Stomach (tissue), 19 donors: ENCODE measurements at places on chromosomes 16 and 17. TPM values are rescaled to one million over a fixed set of nuclear protein-coding genes. Genes with fewer than 3 reads are reported as not detected.

SOX9 gene
- 15.4 TPM for polyA plus RNA-seq

FBXO39 gene
- 1.3 TPM for polyA plus RNA-seq

DNA sequence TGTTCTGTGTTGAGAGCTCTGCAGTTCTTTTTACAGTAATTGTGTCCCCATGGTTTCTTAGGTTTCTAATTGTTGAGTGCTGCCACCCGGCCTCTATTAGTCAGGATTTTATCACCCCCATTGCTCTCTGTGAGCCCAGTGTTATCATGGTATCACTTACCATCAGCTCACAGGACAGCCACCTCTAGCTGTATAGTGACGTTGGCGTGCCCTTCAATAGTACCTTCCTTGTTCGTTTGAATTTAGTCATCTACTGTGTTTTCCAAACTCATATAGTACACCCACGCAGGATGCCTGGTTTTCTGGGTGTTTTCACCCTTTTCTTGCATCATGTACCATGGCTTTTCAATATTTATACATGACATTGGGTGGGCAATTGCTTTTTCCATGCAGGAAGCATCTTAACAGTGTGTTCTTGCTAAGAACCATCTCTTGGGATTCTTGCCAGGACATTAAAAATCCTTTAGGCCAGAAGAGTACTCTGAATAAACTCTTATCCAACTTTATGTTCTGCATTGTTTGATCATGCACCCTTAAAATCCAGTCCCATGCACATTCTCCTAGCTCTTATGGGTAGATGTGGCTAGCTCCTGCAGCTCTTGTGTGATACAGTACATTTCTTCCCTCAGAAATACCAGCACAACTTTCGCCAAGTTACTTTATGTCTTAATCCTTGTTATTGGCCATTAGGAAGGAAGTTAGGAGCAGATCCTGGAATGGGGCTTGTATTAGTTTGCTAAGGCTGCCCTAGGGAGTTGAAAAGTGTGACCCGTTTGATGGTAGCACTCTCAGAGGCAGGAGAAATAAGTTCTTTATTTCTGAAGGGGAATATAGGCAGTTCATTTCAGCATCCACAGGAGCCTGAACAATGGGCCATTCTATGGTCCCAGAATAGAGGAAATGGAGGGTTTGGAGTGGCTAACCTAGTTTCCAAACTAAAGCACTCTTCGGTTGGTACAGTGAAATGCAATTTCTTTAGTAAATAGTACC lies 11.3 kb upstream of the ABCA10 start:
- H3K27me3 ChIP-seq = no peaks in the 10 kb centered on the region
- H3K4me3 ChIP-seq = no peak overlapping the region
- no peaks in the 10 kb centered on the region for H3K36me3 ChIP-seq

DNA sequence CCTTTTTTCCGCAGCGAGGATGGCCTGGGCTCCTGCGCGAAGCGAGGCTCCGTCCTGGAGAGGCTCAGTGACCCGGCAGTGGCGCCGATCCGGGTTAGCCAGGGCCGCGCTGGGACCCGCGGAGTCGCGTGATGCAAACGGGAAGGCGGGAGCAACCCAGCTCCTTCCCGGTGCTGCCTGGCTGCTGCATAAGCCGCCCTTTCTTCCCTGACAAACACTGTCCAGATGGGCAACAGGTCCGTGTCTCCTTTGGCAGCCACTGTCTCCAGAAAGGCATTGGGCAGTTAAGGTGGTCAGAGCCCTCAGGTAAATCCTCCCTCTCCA lies 21.8 kb upstream of the ZNHIT3 start:
- H3K4me1 ChIP-seq = peaks cover 5% of the 10 kb centered on the region
- no peaks in the 10 kb centered on the region for H3K36me3 ChIP-seq
- DNase-seq = no peak
- H3K4me3 ChIP-seq = no peak overlapping the region

DNA sequence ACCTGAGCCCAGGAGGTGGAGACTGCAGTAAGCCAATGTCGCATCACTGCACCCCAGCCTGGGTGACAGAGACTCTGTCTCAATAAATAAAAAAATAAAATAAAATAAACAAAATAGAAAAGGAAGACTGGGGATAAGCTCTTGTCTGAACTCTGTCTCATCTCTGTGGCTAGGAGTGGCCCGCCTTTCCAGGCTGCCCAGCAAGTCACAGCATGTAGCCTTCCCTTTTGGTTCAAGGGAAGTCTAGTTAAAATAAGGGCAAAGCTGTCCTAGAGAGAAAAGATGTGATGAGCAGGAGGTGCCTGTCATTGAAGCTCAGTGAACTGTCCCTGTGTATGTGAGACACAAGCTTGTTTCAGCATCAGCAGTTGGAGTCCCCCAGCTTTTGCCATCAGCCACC lies 2.7 kb upstream of the GFAP start:
- no peaks in the 10 kb centered on the region for H3K27me3 ChIP-seq
- DNase-seq = no peak
- no peaks in the 10 kb centered on the region for H3K36me3 ChIP-seq
- no peak overlapping the region for H3K4me3 ChIP-seq
- H3K27ac ChIP-seq = no peak overlapping the region
- peaks cover 25% of the 10 kb centered on the region for H3K4me1 ChIP-seq

- DNase-seq = peak; percentile 37
- H3K27me3 ChIP-seq = no peaks in the 10 kb centered on the region
- no peak overlapping the region for H3K4me3 ChIP-seq
- no peak overlapping the region for H3K27ac ChIP-seq
These were observed 89.4 kb downstream of the CFDP1 start for GRCh38 chr16:75343941-75344340.

BCAR1 gene
- polyA plus RNA-seq = 51.5 TPM

DNA sequence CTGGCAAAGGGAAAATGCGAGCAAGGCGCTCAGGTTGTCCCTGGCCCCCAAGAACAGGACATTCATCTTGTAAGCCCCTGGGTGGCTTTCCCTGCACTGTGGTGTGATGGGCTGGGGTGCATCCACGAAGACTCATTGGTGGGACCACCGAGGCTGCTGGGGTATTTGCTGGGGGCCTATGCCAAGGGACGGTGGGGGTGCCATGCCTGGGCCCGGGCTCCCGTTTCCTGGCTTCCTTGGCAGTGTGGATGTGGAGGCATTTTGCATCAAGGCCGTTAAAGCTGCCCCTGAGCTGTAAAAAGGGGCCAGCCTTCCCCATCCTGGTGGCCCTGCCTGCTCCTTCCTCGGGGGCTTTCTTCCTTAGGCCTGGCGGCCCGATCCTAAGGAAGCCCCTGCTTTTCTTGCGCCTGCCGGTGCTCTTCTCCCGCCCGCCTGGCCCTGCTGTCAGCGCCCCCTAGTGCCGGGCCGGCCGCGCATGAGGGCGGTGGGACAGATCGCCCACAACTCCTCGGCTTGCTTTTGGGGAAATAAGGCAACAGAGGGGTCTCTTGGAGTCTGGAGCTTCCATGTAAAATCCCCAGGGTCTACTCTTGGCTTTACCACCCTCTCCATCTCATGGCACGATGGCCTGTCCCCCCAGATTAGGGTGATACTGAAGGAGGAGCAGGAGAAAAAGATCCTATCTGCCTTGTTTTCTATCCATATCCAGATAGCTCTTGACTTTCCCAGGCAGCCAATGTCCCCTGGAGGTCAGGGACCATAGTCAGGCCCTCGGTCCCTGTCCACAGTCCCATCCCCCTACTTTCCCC lies 9.8 kb upstream of the TBX2 start:
- H3K4me3 ChIP-seq = no peak overlapping the region
- no peak overlapping the region for H3K27ac ChIP-seq
- H3K4me1 ChIP-seq = peaks cover 4% of the 10 kb centered on the region
- peak; percentile 57 for DNase-seq
- H3K27me3 ChIP-seq = no peaks in the 10 kb centered on the region

DNA sequence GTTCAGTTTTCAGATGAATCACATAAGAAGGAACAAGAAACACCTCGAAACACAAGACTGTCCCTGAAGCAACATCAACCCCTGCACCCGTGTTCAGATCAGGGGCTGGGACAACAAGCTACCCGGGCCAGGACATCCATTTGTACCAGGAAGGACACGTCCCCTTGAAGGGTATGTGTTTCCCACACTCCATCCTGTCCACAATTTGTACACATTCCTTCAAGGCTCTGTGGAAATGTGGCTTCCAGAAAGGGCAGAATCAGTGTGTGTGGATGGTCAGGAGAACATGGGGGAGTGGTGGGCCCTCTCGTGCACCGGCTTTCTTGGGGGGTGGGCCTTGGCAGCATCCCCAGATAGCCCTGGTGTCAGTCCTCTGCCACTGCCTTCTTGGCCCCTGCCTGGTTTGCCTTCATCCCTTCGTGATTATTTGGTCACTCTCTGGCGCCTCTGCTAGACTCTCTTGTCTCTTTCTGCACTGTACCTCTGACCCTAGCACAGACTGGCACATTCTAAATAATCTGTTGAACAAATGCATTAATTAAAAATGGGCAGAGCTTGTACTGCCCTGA lies 10.3 kb downstream of the KIFC3 start:
- no peak overlapping the region for H3K4me3 ChIP-seq
- peaks cover 82% of the 10 kb centered on the region for H3K36me3 ChIP-seq
- peak overlapping the region; percentile 2 for H3K27ac ChIP-seq
- no peaks in the 10 kb centered on the region for H3K27me3 ChIP-seq

DNA sequence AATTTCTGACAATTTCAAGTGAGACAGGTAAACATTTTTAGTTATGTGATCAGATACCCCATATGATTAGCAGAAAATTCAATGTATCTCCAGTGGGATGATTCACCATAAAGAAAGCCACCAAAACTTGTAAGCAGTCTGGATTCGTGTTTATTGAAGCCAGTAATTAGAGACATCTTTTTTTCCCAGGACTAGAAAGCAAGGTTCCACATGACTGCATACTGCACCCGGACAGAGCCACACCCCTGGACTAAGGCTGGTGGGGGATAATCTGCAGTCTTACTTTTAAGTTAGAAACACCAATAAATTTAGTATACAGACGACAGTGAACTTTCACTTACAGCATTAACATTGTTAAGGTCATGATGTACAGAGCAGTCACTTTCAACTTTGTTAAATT lies 24.2 kb upstream of the CMTM4 start:
- H3K36me3 ChIP-seq = peaks cover 81% of the 10 kb centered on the region
- no peak overlapping the region for H3K27ac ChIP-seq
- no peak overlapping the region for H3K4me3 ChIP-seq

DNA sequence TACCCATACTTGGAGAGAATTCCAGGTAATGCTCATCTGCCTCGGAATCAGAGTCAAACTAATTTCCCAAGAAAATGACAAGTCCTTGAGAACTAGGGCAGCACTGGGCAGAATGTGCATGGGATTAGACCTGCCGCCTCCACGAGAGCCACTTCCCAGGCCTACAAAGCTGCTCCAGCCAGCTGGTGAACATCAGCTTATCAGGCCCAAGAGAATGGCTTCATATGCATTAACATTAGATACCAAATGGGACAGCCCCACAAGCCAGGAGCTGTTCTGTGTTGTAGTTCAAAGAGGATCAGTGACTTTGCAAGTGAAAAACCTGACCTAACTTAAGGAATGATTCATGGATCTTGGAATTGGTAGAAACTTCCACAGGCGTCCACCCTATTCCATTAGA lies 203.3 kb downstream of the CYLD start:
- H3K36me3 ChIP-seq = no peaks in the 10 kb centered on the region
- no peak for DNase-seq

GRCh38 chr17:40491486-40491885 lies 9.9 kb downstream of the TNS4 start:
- DNase-seq = peak; percentile 48
- H3K4me1 ChIP-seq = peaks cover 40% of the 10 kb centered on the region

GRCh38 chr16:47461598-47462266 lies 601 bp downstream of the PHKB start:
- peaks cover 74% of the 10 kb centered on the region for H3K4me1 ChIP-seq
- H3K27ac ChIP-seq = peak overlapping the region; percentile 100
- DNase-seq = no peak

GRCh38 chr16:57314161-57314785 lies 29.8 kb upstream of the PLLP start:
- DNase-seq = peak; percentile 76
- no peak overlapping the region for H3K27ac ChIP-seq
- H3K4me3 ChIP-seq = no peak overlapping the region
- no peaks in the 10 kb centered on the region for H3K36me3 ChIP-seq
- no peaks in the 10 kb centered on the region for H3K27me3 ChIP-seq

DNA sequence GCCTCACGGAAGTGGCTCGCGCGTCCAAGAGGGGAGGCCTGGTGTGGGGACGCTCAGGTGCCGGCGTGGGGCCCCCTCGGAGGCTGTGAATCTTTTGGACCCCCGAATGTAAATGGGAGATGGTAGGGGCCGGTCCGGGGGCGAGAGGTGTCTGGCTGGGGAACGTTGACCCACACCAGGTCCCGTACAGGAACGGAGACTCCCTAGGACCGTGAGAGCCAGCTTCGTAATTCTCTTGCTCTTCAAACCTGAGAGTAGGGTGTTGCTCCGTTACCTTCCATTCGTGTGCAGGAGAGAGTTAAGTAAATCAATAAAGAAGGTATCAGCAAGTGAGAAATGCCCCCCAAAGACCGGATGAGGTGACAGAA lies 481 bp downstream of the LYRM1 start:
- peak overlapping the region; percentile 98 for H3K27ac ChIP-seq
- no peak for DNase-seq
- peaks cover 9% of the 10 kb centered on the region for H3K36me3 ChIP-seq

LRRC75A gene
- polyA plus RNA-seq = 2.6 TPM

SLFN12L gene
- polyA plus RNA-seq = 0.37 TPM

DNA sequence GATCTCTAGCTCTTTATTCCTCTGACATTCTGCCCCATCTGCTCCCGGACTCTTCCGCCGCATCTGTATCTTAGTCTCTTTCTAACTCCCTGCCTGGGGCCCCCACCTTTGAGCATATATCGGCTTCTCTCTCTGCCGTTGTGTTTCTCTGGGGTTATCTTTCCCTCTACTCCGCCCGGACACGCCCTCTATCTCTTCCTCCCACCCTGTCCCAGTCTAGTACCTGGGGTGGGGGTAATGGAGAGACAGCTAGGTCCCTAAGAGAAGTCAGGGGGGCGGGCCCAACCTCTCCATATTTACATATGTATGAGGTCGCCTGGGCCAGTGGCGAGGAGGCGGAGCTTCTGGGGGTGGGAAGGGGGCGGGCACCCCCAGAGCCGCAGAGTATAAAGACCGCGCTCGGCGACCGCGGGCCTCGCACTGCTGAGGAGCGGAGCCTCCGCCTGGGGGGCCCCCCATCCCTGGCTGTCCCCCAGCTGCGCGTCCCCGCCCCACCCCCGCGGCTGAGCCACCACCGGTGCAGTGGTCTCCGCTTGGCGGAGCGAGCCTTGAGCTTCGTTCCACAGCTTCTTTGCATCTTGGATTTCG lies at the start of gene ATP1B2:
Gene ATP1B2, plus strand, starts transcription at position 418 of the 588 bp plus-strand sequence. CDS start 593 bp downstream, outside the sequence.
- H3K36me3 ChIP-seq = no peaks in the 10 kb centered on the region
- peak; percentile 72 for DNase-seq
- H3K4me3 ChIP-seq = peak within 1 kb of the TSS; percentile 67
- no peaks in the 10 kb centered on the region for H3K27me3 ChIP-seq
- peaks cover 20% of the 10 kb centered on the region for H3K4me1 ChIP-seq
- peak within 1 kb of the TSS; percentile 30 for H3K27ac ChIP-seq
